ENCODE measurements at places on chromosomes 16 and 17.

DNA sequence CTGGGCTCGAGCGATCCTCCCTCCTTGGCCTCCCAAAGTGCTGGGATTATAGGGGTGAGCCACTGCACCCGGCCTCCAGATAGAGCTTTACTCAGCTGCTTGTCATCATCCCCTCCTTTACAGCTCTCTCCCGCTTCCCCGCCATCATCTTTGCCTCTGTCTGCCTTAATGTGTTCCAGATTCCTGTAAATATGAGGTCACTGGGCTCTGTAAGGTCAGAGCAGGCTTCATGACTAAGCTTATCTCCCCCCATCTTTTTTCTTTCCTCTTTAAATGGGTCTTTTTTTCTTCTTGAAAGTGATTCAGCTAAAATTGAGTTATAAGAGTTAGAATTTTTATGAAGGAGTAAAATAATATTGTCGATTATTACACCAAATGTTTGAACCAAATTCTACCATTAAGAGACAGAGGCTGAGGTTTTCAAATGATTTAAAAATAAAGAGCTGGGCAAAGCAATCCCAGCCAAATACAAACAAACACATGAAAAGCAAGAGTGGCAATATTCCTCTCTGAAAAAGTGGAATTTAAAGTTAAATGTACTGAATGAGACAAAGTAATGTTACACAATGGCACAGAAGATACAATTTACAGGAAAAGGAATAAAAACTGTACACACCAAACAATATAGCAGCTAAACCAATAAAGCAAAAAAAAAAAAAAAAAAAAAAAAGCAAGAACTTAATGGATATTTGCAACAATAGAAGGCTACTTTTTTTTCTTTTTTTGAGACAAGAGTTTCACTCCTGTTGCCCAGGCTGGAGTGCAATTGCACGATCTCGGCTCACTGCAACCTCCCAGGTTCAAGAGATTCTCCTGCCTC is 62.1 kb downstream of the CRISPLD2 start:
- DNase-seq, result no peak

DNA sequence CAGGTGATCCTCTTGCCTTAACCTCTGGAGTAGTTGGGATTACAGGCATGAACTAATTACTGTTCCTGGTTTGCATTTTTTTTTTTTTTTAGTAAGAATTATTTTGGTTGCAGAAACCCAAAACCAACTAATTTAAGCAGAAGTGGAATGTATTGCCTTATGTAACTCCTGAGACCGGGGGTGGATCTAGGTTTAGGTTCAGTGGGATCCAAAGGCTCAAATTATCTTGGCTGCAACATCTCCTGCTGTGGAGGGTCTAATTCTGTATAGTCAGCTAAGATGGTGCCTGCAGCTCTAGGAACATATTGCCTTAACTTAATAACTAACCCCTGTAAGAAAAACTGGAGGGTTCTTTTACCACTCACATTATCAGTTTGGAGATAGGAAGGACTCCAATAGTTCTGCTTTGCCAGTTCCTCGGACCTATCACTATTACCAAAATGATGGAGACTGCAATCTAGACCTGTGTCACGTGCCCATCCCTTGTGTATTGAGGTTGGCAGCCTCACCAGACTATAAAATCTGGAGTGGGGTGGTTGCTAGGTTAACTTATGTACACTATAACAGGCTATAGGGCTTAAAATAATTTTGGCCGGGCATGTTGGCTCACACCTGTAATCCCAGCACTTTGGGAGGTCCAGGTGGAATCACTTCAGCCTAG is 8.5 kb downstream of the SNTB2 start:
- no peak for DNase-seq

GRCh38 chr17:57463103-57463885 is 207.0 kb downstream of the MSI2 start:
- no peak for DNase-seq

- DNase-seq, result no peak
Observed at GRCh38 chr17:36943250-36944191, 5.2 kb upstream of the AATF start.

DNA sequence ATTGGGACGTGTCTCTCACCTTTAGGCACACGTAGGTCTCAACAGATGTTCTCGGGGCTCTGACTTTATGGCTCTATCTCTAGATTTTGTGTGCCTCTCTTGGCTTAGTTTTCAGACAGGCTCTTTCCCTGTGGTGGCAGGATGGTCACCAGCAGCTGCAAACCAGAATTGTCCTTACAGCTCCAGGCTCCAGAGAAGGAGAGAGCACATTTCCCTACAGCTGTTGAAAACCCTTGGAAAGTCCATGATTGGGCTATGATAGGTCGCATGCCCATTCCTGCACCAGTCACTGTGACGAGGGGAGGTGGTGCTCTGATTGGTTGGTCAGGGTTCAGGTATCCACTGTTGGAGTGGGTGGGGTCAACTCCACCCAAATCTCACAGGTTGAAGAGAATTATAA is 41.5 kb downstream of the SHISA9 start:
- DNase-seq, result no peak

DNA sequence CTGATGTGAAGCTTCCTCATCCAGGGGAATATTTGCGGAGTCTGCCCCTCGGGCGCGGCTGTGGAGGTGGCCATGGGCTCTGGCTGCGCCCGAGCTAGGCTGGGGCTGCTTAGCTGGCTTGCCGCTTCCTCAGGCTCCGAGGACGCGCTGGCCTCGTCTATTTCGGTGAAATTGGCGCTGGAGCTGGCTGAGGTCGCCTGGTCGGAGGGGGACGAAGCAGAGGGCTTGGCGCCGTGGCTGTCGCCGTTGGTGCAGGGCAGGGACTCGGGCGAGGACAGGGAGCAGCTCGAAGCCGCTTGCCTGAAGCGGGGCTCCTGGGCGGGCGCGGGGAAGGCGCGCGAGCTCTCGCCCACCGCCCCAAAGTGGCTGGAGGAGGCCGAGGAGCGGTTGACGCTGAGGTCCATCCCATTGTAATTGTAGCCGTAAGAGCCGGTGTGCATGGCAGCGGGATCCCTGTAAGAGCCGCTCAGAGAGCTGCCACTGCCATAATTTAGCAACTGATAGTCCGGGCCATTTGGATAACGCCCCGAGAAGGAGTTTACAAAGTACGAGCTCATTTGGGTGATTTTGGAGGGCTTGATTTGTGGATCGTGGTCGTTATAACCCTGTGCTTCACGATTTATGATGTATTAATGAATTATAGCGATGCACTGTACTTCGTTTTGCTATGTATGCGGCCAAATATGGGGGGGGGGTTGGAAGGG is at the start of gene HOXB5:
Gene HOXB5, minus strand, starts transcription at position 654 of the 704 bp plus-strand sequence. Its CDS starts 97 bp downstream, at position 557.
- DNase-seq, result no peak

- no peak for DNase-seq
Observed at GRCh38 chr16:4991754-4992153, 33.6 kb downstream of the SEC14L5 start.

DNA sequence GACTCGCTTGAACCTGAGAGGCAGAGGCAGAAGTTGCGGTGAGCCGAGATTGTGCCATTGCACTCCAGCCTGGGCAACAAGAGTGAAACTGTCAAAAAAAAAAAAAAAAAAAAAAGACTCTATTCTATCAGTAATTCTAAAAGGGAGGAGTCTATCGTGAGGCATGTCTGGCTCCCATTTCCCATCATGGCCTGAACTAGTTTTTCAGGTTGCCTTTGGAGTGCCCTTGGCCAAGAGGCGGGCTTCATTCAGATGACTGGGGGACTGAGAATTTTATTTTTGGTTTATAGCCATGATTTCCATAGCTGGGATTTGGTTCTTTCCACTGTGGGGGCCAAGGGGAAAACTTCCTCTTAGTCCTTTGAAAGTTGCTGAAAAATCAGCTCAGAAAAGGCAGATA is 3.5 kb upstream of the SNX29 start:
- no peak for DNase-seq

Data from esophagus squamous epithelium (tissue), 5 donors.